Keratinocyte (primary cell): ENCODE measurements at places on chromosomes 2 and 18.

- DNase-seq = no peak
These were observed 91.1 kb downstream of the TTC32 start for GRCh38 chr2:19810637-19811036.

DNA sequence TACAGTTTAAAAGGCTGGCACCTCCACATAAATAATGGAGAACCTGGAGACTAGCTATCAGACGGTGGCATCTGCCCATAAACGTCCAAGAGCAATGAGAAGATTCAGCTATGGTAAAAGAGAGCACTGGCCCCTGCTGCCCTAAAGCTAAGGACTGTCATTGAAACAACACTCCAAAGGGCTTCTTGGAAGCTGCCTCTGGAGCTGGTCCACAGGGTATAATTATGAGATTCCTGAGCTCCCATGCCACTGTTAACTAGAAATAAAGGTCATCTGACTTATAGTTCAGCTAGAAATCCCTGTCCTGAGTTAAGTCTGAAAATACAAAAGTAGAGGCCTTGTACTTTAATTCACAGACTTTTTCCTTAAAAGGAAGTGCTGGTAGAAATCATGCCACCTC lies 39.9 kb upstream of the RBMS1 start:
- DNase-seq = no peak

- no peak for DNase-seq
These were observed 238.8 kb upstream of the DPP10 start for GRCh38 chr2:114203679-114204078.

DNA sequence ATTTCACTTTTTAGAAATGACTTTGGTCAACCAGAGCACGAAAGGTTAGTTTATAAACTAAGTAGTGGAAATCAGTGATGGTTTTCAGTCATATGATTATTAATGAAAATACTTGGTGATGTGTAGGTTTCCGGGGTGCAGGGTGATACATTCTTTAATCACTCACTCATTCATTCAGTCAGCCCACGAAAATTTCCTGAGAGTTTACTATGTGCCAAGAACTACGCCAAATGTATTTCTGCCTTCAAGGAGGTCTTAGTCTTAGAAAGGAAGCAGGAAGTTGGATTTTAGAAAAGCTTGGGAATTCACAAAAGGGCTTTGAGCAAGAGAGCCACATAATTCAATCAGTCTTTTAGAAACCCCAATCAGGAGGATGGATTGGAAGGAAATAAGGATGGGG lies 543.6 kb downstream of the PLCL1 start:
- DNase-seq = no peak

DNA sequence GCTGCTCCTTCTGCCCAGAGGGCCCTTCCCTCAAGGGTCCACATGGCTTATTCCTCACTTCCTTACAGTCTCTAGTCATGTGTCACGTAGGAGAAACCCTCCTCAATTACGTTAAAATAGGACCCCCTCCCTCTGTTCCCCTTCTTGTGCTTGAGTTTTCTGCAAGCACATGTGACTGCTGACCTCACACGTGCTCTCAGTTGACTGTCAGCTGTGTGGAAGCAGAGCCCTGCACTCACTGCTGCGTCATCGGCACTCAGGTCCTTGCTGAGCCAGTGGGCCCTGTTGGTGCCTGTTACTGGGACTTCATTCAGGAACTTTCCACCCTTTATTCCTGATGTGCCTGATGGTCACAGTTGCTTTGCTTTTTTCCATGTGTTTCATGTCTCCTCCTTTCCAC lies 11.1 kb downstream of the ATG16L1 start:
- no peak for DNase-seq

GRCh38 chr2:5803547-5803946 lies 111.4 kb downstream of the SOX11 start:
- no peak for DNase-seq

DNA sequence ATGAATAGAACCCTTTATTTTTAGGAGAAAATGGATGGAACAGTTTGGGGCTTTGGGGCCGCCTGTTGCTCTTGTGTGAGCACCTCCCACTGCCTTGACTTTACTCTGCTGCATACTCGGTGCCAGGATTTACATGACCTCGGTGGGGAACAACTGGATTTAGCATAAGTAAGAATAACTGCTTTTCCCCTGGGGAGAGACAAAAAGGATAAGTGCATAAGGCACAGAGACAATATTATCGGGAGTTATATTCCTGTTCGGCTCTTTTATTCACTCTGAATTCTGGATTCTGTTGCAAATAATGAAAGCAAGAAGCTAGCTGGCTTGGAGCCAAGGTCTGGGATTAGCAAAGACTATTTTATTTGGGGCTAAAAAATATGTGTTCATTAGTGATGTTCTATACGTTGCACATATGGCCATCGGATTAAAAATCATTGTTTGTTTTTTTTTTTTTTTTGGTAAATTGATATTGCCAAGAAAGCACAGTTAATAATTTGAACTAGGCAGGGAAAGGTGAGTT lies 69.8 kb downstream of the CYBRD1 start:
- no peak for DNase-seq

GRCh38 chr2:22950431-22950830 lies 434.5 kb upstream of the KLHL29 start:
- DNase-seq = no peak

GRCh38 chr2:22867973-22868372 lies 517.0 kb upstream of the KLHL29 start:
- DNase-seq = no peak

DNA sequence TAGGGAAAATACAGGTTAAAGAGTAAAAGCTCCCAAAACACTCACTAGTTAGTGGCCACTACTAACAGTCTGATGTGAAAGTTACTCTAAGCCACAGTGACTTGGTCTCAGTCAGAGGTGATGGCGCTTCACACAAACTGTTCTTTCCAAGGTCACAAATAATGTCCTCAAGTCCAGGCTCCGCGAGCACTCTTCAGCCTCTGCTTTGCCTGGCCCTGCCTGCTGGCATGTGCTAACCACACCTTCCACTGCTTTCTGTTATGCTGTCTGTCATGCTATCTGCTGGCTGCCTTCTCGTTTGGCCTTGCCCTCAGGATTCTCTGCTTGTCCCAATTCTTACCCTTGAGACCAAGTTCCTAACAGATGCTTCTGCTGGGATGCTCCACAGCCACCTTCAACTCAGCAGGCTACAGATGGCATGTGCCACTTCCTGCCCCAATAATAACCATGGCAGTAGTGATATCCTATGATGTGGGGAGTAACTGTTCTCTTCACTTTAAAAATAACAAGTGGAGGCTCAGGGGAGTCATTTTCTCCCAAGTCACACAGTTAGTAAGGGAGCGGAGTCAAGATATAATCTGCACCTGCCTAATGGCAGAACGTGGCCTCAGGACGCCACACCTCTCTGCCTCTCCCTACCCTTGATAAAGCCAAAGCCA lies 75.7 kb downstream of the ZAP70 start:
- DNase-seq = no peak

DNA sequence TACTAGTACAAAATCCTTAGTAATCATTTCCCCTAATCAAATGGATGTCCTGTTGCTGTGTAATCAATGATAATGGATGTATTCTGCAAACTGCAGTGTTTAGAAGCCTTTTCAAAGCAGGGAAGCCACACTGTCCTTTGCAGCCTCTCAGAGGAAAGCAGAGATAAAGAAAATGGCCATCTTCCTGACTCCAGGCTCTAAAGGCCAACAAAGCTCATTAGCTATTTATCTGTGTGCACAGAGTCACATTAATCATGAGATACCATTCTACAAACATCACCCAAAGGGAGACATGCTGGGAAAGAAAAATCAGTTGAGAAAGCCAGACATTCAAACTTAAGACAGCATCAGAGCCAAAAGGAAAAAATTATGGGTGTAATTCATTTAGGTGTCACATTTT lies 165.0 kb downstream of the RAD51AP2 start:
- DNase-seq = no peak

GRCh38 chr2:239601201-239601851 lies 200.5 kb upstream of the HDAC4 start:
- no peak for DNase-seq

GRCh38 chr2:145638675-145639074 lies 1118.8 kb upstream of the ZEB2 start:
- DNase-seq = no peak

DNA sequence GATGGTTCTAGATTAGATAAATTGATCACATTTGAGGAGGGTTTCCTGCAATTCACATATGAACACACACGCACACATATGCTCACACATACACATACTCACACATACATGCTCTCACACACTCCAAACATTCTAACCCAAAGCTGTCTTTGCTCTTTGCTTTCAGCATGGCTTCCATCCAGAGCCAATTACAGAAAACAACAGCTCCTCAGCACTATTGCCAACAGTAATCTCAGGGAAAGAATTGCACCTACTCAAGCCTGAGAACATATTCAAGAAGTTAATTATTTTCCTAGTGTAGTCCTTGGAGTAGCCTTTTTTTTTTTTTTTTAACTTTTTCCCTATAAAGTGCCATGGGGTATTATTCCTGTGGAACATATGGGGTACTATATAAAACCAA lies 246.9 kb upstream of the PARD3B start:
- DNase-seq = no peak

GRCh38 chr18:61851940-61852451 lies 40.8 kb downstream of the RNF152 start:
- DNase-seq = no peak

DNA sequence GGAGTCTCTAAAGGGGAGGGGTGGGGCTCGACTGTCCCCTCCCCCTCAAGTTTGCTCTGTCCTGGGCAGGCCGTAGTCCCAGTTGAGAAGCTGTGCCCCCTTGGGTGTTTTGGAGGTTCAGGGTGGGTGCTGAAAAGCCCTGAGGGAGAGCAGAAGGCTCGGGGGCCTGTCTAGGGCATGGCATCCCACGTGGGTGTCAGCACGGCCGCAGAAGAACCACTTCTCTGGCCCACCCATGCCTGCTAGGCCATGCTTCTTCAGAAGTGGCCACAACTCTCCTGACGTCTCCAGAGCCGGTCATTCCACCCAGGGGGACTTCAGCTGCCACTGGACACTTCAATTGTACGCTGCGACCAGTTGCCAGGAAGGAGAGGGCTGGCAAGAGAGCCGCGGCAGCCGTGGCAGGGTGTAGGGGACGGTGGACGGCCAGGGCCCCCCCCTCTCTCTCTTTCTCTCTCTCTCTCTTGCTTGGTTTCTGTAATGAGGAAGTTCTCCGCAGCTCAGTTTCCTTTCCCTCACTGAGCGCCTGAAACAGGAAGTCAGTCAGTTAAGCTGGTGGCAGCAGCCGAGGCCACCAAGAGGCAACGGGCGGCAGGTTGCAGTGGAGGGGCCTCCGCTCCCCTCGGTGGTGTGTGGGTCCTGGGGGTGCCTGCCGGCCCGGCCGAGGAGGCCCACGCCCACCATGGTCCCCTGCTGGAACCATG lies at the start of gene INPP5D:
INPP5D (plus strand) TSS at position 546 of the 704 bp plus-strand sequence; CDS start at position 683, 137 bp downstream.
- no peak for DNase-seq

DNA sequence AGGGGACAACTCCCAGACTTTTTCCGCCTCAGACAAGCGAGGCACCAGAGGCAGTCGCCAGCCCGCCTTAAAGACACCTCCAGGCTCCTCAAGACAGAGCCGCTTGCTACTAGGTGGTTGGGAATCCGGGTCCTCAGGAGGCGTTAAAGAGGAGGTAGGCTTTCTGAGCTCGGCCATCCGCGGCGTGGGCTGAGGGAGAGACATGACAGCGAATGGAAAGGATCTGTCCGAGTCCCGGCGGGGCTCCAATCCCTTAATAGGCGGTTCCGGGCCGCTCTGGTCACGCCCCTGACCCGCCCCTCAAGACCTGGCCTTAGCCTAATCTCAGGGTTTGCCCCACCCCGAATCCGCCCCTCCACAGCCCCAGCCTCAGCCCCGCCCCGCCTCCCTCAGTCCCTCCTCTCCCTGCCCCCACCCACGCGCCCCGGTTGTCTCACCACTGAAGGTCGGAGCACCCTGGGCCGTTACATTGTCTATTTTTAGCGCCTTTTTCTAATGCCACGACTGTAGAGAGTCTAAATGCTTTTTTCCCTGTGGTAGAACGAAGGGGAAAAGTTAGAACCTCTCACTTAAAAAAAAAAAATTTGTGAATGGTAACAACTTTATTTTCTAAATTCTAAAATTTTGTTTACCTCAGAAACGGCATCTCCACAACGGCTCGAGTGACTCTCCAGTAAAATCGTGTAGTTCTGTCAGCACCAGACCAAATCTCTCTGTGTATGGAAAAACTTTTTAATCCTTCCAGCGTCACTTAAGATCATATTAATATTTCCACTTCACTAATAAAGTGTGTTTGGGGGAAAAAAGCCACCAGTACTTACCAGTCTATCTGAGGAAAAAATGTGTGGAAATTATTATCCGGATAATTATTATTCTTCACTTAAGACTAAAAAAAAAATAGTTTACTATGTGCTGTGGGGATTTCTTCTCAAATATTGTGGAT lies at the start of gene RAD51AP2:
RAD51AP2 (minus strand) TSS at position 229 of the 943 bp plus-strand sequence; CDS start at position 204, 25 bp downstream.
- DNase-seq = no peak

DNA sequence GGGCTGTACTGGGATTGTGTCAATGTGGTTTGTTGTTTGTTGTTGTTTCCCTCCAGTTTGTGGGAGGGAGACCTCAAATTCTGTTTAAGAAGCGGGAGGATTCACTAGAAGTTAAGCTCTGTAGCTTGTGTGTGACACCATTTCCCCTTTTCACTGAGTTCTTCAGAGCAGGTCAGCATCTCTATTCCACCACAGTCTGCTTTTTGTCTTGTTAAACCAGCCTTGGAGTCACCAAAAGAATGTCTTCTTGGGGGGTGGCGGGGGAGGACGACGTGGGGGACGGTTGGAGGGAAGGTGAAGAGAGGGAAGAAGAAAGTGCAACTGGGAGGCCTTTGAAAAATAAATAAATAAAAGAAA lies 2.3 kb upstream of the BCL11A start:
- no peak for DNase-seq

DNA sequence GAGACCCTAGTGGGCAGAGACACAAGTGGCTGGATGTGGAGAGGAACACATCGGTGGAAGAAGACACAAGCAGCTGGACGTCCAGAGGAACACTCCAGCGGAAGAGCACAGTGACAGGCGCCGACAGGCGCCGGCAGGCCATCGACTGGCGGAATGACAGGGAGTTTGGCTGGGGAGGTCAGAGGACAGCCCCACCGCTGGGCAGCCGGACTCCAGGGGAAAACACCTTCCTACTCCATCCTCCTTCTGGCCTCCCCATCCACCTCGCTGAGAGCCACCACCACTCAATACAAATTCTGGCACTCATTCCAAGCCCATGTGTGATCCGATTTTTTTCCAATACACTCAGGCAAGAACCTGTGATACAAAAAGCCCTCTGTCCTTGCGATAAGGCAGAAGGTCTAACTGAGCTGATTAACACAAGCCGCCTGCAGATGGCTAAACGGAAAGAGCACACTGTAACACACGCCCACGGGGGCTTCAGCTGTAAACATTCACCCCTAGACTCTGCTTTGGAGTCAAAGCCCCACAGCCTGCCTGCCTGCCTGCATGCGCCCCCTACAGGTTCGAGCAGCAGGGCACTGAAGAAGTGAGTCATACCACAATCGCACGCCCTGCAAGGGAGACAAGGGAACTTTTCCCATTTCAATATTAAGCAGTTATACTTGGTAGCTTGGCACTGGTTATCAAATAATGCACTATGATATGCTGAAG lies 50.2 kb upstream of the LRP1B start:
- no peak for DNase-seq

- DNase-seq = no peak
These were observed 121.9 kb downstream of the SMAD7 start for GRCh38 chr18:48828691-48829442.
